CD4-positive, alpha-beta T cell treated with Interleukin-2 at 100 ng/mL for 4 hours (primary cell): ENCODE measurements at places on chromosomes 6 and 20.

DNA sequence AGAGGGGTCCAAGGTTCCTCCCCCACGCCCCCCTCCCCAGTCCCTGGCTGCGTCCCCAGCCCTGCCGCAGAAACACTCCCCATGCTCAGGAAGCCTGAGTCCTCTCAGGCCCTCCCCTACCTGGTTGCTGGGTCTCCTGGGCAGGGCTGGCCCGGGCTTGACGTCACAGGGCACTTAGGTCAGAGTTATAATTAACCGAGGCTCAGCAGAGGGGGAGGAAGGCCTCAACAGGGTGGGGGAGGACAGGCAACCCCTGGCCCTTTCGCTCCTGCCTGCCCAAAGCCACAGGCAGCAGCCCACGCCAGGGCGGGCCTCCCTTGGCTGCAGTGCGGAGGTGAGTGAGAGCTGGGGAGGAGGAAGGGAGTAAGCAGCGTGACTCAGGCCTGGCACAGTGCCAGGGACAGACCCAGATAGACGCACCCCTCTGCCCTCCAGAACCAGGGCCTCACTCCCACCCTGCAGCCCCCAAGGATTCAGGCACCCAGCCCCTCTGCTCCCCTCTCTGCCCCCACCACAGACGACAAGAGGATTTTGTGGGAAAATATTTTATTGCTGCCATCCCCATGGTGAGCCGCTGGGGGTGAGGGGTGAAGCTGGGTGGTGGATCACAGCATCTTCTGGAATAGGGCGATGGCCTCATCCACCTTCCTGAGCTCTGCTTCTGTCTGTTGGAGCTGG lies at the start of gene VWA7:
Gene VWA7, minus strand, starts transcription at position 340 of the 678 bp plus-strand sequence. CDS start 549 bp downstream, outside the sequence.
- DNase-seq = peak; percentile 75

DNA sequence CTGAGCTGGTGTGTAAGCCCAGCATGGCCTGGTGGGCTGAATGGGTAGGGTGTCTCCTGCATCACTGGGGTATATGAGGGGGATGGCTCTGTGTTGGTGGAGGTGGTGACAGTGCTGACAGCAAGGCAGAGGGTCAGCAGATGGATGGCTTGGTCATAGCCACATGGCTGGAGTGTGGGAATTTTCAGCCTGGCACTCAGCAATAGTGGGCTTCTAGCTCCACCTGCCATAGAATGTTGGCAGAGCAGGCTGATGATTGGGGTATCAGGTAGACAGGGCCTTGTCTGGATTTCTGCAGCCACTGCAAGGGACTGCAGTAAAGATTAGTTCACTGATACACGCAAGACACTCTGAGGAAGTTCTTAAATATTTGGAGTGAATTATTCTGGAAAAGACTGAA lies 137.5 kb upstream of the BACH2 start:
- no peak for DNase-seq

DNA sequence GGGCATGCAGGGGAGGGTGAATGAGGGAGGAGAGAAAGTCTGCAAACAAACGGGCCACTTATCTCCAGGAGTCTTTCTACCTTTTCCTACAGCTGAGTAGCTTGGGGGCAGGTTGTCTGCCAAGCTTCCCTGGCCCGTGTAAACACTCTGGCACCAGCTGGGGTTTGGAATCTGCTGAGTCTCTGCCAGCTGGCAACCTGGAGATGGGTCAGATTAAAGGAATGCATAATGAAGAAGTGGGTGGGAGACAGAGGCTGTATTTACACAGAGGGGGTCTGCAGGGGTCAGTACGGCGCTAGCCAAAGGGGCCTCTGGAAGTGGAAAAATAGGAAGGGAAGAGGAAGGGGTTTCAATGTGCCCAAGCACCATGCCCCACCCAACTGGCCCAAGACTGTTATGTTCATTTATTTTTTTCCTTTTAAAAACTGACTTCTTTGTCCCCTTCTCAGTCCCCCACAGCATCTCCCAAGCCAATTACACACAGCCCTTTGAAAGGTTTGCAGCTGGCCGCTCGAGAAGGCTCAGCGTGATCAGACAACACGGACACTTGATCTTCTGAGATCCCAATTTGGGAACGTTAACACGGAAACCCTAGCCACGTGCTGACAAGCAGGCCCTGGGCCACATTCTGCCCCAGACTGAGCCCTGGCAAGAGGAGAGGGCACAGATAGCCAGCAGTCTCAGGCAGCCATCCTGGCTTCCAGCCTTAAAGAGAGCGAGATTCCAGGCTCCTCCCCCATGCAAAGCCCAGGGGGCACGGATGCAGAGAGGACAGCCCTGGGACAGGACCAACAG lies 25.2 kb downstream of the TRAM2 start:
- DNase-seq = no peak

- DNase-seq = no peak
Observed at GRCh38 chr6:116483616-116484015, 22.4 kb downstream of the CALHM6 start.

DNA sequence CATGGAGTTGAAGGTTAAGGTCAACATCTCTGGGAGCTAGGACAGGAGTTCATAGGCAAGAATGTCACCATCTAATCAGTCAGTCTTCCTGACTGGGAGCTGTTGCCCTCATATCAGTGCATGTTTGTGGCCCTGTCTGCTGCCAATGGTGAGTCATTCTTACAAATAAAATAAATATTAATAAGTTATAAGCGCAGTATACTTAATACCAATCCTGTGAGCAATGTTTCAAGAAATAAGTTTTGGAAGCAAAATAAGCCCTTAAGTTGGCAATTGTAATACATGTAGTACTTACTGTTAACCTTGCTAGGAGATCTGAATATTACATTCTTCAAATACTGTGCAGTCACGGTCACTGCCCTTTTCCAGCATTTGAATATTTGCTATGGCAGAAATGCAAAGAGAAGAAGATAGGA lies 20.2 kb upstream of the MDGA1 start:
- DNase-seq = no peak

GRCh38 chr20:40156600-40157317 lies 532.3 kb downstream of the MAFB start:
- no peak for DNase-seq

DNA sequence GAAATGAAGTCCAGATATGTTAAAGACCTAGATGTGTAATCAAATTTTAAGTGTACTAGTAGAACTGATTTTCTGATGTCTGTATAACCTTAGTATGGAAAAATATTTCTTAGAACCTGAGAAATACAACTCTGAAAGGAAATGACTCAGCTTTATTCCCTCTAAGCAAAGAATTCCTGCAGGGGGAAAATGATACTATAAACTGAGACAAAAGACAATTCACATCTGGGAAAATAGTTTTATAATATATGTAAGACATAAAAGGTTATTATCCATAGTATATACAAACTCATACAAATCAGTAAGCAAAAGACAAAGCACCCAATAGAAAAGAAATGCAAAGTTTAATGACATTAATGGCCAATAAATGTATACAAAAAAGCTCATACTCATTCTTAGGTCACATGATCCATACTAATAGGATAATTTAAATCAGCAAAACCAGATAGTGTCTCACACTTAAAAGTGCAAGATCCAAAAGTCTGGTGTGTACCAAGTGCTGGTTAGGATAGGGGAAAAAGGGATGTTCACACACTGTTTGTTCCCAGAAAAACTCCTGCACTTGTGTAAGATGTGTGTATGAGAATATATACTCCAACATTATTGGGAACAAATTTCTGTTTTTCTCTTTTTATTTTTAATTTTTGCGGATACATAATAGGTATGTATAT lies 22.6 kb downstream of the RNF217 start:
- no peak for DNase-seq

DNA sequence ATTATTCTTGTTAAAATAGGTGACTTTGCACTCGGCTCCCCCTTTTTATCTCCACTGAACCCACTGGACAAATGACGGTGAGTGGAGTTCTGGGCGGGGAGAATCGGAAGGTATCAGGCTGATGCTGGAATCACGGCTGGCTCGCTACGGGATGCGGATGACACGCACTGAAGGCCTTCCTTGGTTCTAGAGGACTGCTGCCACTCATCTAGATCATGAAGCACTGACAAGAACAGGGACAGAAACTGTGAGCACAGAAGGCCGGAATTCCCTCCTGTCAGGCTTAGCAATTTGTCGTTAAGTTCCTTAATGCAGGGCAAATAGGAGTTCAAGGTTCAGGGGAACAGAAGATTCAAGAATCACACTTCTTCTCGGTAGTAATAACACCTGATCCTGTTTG lies 89.9 kb upstream of the MPC1 start:
- no peak for DNase-seq

DNA sequence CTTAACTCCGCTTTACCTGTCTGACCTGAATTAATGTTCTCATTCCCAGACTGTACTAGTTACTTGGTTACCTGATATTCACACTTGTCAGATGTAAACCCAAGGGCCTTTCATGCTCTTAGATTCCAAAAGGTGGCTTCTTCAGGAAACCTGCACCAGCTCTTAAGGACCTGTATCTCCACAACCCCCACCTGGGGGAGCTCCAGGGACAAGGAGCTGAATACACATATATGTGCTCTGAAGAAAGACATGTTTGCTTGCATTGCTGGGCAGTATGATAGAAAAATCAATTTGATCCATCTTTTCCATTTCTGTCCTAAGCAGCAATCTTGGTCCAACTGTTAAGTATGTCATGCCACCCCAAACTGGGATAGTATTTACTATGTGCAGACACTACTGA lies 64.8 kb upstream of the POU3F2 start:
- no peak for DNase-seq

GRCh38 chr6:143976806-143977349 lies 31.2 kb downstream of the PLAGL1 start:
- no peak for DNase-seq

DNA sequence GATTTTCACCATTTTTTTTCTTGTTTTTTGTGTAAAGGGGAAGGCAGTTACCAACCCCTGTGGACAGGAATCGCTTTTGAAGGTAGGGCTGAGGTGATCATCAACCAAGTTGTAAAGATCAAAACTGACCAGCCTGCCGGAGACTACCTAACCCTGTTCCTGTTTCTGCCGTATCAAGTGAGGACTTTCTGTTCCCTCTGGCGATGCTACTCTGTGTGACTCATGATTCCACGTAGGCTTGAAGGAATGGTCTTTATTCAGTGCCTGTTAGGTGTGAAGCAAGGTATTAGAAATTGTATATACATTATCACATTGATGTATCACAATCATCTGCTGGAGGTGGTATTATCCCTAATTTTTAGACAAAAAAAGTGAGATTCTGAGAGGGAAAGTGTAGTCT lies 161.3 kb downstream of the SOX4 start:
- no peak for DNase-seq

- DNase-seq = no peak
Observed at GRCh38 chr6:27187231-27188060, 60.1 kb upstream of the PRSS16 start.

DNA sequence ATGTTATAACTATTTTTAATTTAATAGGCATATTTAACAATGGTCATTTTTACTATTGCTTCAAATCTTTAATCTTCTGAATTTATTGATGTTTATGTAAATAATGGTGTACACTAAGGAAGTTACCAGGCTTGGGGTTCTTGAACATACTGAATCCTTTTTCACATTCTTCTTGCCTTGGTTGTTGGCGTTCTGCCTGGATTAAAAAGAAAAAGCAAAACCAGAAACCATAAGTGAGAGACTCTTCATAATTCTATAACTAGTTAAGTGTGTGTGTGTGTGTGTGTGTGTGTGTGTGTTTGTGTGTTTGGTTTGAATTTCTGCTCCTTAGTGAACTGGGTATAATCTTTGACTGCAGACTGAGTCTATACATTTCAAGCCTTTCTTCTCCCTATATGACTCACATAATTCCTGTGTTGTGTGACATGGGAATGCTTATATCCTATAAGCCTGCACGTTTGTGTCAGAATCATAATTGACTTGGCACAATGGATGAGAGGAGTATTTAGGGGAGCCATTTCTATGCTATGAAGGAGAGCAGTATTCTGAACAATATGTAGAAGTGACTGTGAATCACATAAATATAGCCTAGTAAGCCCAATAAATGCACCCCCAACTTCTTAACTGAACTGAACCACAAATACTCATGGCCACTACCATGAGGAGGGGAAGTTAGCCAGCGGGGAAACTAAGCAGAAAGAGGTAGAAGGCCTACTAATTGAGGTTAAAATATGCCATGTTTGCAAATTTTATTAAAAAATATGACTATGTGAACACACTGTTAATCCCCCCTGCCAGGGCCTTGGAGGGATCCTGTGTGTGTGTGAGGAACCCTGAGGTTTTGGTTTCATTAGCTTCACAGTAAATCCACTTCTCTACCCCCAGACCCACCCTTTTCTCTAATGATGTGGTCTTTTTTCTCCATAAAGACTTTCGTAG lies 425.5 kb downstream of the BCKDHB start:
- DNase-seq = no peak

- DNase-seq = no peak
Observed at GRCh38 chr6:159695984-159696383, 2.9 kb upstream of the SOD2 start.

DNA sequence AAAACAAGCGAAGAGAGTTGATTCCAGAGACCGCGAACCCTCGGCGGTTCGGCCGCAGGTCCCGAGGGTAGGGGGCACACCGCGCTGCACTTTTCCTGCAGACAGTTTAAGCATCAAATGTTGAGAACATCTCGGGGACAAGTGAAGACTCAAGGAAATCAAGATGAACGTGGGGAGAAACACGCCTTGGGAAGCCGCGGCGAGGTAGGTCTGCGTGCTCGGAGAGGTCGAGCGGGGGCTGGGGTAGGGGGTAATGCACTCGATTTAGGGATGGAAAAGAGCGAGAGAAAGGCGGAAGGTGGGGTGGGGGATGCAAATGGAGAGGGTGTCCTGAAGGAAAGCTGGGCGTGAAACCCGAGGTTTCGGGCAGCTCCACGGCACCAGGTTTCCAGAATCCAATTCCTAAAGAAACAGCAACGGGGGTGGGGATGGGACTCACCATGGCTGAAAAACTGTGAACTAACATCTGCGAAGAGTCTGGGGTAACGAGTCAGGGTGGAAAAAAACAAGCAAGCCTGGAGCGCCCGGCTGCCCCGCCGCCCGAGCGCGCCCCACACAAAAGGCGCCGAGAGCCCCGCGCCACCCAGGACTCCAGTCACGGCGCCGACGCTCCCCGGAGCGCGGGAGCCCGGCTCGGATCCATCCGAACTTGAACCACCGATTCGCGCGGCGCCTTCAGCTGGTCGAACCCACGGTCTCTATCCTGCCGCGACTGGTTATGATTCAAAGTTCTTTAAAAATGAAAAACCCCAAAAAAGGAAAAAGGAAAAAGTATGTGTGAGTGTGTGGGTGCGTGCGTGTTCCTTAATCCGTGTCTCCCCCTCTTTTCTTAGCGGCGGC lies 3.5 kb downstream of the TFAP2A start:
- no peak for DNase-seq

DNA sequence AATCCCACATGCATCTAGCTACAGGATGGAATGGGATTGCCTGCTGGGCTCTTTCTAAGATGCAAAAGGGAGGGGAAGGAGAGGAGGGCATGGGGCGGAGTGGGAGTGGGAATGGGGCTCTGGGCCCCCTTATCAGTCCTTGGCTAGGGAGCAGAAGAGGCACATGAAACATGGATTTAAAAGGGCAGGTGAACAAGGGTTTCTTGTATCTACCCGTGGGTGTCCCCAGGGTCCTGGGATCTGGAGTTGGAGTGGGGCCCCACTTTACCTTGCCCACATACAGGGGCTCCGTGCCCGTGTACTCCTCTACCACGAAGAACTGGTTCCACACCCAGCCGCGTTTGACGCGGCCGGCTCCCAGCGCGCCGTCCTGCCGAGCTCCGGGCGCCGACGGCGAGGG lies 57.5 kb downstream of the CDH22 start:
- DNase-seq = no peak

GRCh38 chr6:18277237-18278006 lies 13.1 kb upstream of the DEK start:
- no peak for DNase-seq
